ENCODE measurements at places on chromosomes 5 and 9.

GRCh38 chr5:154575546-154576428 lies 97.8 kb upstream of the HAND1 start:
- DNase-seq = no peak

GRCh38 chr5:67699560-67699959 lies 503.0 kb upstream of the CD180 start:
- DNase-seq = no peak

GRCh38 chr5:35554016-35554415 lies 63.6 kb upstream of the SPEF2 start:
- no peak for DNase-seq

DNA sequence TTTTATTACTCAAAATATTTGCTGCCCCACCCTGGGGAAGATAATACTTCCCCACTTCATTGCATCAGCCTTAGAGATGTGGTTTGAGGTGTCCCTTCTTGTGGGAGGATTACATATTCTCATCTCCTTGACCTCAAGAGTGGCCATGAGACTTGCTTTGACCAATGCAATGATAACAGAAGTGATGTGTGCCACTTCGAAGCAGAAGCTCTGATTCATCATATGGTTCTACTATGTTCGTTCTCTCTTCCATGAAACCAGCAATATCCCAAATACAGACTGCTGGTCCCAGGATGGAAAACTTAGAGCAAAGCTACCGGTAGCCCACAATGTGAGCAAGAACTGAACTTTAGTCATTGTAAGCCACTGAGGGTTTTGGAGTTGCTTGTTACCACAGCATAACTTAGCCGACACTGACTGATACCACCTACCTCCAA lies 92.0 kb downstream of the THBS4 start:
- no peak for DNase-seq

GRCh38 chr5:38023799-38024198 lies 184.0 kb upstream of the GDNF start:
- DNase-seq = no peak

DNA sequence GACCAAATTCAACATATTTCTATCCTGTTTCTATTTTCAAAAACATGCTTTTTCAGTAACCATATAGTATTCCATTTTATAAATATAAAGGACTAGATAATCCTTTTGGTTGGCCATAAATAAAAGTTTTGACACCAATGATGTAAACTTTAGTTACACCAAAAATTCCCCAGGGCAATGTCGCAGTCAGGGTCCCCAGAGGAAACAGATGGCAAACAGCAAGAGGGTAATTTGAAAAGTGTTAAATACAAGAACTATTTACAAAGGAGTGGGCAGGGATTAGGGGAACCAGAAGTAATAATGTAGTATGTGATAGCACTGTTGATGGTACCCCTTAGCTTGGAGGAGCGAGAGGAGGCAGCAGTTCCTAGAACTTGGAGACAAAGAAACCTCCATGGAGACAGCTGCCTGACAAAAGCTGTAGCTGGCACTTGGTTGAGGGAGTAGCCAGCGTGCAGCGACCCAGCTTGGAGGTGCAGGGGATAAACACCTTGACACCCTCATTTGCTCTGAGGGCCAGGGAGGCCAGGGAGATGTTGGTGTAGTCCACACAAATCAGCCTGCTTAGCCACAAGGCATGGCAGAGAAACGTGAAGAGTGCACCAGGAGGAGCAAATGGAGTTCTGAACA lies 18.3 kb upstream of the MSANTD3 start:
- no peak for DNase-seq

DNA sequence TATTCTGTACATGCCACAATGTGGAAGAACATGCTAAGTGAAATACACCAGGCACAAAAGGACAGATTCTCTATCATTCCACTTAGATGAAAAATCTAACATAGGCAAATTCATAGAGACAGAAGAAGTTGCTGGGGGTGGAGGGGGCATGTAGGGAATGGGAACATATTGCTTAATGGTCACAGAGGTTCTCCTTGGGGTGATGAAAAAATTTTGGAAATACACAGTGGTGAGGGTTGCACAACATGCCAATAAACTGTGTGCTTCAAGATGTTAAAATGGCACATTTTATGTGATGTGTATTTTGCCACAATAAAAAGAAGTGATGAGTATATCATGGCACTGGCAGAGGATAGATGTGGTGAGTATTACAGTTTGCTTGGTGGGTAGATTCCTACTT lies 111.9 kb downstream of the SUSD1 start:
- no peak for DNase-seq

Data from activated T-helper 1 cell treated with anti-CD3 and anti-CD28 coated beads, Interleukin-2, amount 50 U/mL, for 16 hours (primary cell).